ENCODE measurements at places on chromosomes 7 and 10.
A peak's percentile ranks its signal among the peaks of the same experiment; 100 is the strongest.

GRCh38 chr10:95784279-95784913 lies 28.4 kb downstream of the ENTPD1 start:
- DNase-seq = no peak

- DNase-seq = peak; percentile 11
Measured at GRCh38 chr7:151341357-151342101, at the start of gene NUB1. TSS of gene NUB1 (plus strand) at chr7:151341812. CDS start at chr7:151345350, 3,538 bp downstream.

DNA sequence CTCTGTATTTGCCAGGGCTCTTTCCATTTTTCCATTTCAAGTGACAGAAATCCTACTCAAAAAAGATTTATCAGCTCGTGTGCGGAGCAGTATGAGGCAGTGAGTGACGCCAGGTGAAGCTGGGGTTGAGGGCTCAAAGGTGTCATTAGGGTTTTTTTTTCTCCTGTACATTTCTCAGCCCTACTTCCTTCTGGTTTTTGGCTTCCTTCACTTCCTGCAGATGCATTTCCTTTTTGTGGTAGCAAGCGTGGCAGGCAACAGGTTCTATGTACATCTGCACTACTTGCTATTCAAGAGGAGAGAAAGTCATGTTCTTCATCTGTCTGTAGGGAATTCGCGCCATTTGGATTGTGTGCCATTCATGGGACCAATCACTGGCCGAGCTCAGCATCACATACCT lies 52.8 kb upstream of the AOAH start:
- DNase-seq = no peak

DNA sequence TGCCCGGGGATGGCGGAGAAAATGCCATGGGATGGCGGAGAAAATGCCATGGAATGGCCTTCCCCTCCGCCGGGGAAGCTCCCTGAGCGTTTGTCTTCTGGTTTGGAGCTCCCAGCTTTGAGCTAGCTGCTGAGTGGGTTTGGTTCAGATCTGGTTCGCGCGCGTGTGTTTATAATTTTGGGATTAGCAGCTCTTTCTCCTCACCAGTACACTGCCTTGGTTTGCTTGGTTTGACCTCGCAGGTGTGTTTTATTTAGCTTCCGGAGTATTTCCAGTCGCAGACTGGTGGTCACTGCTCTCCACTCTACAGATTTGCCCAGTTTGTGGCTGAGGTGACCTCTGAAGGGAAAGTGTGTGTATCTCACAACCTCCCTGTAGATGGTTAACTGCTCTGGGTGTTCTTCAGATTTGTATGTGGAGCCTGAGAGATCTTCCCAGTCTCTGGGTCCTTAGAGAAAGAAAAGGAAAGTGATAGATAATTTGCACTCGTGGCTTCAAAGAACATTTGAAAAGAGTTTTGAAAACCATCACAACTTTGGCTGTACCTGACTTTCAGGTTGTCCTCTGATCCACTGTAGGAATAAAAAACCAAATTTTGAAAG lies 597 bp downstream of the ZNF277 start:
- no peak for DNase-seq

- no peak for DNase-seq
Measured at GRCh38 chr10:31083765-31084184, 52.1 kb upstream of the ZNF438 start.

DNA sequence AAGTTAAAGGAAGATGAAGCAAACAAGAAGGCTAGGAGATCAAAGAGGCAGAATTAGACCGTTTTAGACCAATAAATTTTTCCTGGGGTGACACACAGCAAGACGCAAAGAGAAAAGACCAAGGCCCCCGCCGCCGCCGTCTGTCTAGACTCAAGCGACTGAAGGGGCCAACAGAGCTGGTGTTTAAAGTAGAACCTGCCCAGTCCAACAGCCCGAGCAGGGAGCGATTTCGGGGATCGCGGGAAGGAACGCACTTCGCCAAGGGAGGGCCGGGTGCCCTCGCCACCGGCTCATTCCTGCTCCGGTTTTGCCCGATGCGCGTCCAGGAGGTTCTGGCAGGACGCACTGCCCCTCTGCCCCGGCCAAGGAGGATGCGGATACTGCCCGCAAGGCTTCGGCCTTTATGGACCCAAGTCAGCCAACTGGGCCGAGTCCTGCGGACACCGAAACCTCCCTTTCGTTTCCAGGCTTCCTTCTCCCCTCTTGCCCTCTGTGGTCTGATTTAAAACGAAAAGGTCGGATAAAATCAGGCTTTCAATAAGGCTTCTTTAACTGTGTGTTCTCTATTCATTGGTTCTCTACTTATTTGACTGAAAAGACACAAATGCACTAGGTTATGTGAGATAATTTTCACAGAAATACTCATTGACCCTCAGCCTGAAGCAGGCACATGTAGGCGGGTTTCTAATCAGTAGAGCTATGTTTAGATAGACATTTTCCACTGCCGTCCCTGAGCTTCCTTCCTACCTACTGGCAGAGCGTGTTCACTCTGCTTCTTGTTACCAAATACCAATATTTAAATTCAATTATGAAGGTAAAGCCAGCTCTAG lies 2.2 kb upstream of the HOXA7 start:
- no peak for DNase-seq

- DNase-seq = no peak
Measured at GRCh38 chr7:49247759-49248158, 323.4 kb downstream of the CDC14C start.

GRCh38 chr10:110413903-110414547 lies 83.7 kb upstream of the DUSP5 start:
- no peak for DNase-seq

- DNase-seq = no peak
Measured at GRCh38 chr7:140726281-140726680, 29.8 kb downstream of the NDUFB2 start.

GRCh38 chr7:79420464-79420863 lies 33.0 kb downstream of the MAGI2 start:
- peak; percentile 94 for DNase-seq

All from AG09309 (cell line).